ENCODE measurements at places on chromosomes 7 and 10.

GRCh38 chr7:151595702-151596350, 76.1 kb upstream of the RHEB start:
- no peak for DNase-seq

GRCh38 chr10:71308244-71308643, 10.8 kb upstream of the SLC29A3 start:
- no peak for DNase-seq

DNA sequence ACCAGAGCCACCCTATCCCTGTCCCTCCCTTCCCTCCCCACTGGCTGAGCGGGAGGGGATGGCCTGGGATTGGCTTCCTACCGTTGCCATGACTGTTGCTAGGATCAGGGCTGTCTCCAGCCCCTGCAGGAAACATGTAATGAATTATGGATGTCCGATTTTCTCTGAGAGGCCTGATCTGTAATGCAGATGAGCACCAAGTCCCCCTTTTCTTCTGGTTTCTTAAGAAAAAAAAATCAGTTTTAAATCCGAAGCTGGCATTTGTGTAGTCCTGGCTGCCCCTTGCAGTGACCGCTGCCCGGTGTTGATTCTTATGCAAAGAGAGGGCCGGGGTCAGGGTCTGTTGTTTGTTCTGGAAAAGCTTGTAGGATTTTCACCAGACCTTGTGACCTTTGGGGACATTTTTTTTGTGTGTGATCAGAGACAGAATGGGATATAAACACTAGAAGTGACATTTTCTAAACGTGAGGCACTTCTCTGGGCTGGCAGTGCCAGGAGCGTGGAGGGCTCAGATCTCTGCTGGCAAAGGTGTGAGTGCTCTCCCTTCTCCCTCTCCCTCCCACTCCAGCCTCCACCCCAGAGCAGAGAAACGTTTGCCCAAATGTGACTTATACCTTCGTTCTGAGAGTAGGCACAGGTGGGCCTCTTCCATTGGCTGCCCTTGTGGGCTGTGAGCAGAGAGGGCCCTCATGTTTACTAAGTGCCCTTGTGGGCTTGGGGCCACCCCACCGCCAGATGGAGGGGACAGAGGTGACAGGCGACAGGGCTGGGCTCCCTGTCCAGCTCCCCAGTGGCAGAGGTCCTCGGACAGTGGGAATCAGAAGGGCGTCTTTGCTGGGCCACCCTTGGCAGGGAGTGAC, 127.5 kb downstream of the DNAJB6 start:
- DNase-seq = no peak

- DNase-seq = no peak
Measured at GRCh38 chr7:73342645-73343044, 14.7 kb downstream of the FKBP6 start.

- no peak for DNase-seq
Measured at GRCh38 chr10:99234791-99235657, 628 bp downstream of the HPSE2 start.

GRCh38 chr7:49244543-49244942, 320.2 kb downstream of the CDC14C start:
- DNase-seq = no peak

DNA sequence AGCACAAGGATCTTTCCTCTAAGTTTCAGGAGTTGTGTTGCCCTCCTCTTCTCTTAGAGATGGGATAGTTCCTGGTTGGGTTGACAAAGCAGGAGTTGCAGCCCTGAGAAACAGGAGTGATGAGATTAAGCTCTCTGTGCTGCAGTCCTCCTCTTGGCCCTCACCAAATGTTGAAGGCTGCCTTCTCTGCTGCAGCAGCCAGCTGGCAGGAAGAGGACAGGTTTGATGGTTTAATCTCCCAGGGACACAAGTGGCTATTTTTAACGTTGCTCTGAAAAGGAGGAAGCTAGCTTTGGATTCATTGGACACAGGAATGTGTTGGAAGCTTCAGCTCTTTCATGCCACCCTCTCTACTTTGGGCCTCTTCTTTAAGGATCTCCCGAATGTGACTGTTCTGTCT, 9.4 kb downstream of the STRIP2 start:
- no peak for DNase-seq

All from esophagus squamous epithelium (tissue), 5 donors.